Retinal pigment epithelial cell (primary cell): ENCODE measurements at places on chromosomes 16 and 17.

DNA sequence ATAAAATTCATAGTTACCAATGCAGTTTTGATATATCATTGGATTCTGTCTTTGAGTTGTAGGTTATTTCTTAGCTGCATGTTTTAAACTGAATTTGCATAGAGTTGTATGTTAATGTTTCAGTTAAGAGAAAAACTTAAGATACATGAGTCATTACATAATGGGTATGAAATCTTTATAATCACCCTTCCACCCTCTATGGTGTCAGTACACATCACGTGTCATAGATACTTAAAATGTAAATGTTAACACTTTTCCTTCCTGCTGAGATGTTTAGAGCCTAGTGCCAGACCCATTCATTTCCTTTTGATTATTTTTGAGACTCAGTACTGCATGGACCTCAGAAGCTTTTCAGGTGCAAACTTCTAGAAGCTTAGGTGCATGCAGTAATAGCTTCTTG is 20.5 kb downstream of the ZNF207 start:
- no peak for DNase-seq

DNA sequence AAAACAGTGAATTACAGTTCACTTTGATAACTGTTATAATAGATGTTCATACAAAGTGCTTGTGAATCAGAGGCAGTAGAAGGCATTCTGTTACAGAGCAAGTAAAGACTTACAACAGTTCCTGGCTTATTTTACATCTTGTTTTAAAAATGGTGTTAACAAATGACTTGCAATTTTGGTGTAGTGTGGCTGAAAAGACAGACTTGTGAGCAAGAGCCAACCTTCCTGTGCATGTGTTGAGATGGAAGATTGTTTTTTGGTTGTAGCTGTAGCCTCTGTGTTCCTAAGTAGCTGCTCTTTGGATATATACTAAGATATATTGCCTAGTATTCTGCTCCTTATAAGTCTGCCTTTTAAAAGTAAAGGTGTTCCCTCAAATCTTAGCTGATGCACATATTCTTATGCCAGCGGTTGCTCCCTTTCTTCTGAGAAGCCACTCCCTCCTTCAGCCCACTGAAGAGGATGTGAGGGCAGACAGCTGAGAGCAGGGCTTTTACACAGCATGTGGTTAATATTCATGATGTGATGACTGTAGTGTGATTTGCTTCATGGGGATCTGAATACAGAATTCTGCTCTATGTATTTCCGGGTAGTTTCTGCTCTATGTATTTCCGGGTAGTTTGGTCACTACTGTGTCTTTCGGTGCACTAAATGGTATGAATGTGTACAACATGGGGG is 182.3 kb downstream of the PHKB start:
- no peak for DNase-seq

- no peak for DNase-seq
These were observed 16.6 kb downstream of the COPS3 start for GRCh38 chr17:17264430-17264829.

GRCh38 chr17:15782866-15783265 is 50.8 kb downstream of the TBC1D26 start:
- peak; percentile 9 for DNase-seq

- DNase-seq: no peak
These were observed 164.4 kb upstream of the GSE1 start for GRCh38 chr16:85448557-85449190.

DNA sequence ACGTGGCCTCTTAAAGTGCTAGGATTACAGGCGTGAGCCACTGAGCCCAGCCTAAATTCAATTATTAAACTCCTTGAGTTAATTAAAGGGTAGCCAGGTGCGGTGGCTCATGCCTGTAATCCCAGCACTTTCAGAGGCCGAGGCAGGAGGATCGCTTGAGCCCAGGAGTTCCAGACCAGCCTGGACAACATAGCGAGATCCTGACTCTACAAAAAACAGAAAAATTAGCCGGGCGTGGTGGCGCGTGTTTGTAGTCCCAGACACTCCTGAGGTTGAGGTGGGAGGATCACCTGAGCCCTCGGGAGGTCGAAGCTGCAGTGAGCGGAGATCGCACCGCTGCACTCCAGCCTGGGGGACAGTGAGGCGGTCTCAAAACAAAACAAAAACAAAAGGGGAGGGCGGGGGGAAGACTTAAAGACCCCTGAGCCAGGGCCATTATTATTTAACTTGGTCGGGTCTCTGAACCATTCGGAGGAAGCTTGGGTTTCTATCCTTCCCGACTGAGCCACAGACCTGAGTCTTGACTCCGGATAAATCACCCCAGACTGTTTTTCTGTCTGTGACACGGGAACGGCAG is 19.5 kb downstream of the BCL7C start:
- DNase-seq: no peak

DNA sequence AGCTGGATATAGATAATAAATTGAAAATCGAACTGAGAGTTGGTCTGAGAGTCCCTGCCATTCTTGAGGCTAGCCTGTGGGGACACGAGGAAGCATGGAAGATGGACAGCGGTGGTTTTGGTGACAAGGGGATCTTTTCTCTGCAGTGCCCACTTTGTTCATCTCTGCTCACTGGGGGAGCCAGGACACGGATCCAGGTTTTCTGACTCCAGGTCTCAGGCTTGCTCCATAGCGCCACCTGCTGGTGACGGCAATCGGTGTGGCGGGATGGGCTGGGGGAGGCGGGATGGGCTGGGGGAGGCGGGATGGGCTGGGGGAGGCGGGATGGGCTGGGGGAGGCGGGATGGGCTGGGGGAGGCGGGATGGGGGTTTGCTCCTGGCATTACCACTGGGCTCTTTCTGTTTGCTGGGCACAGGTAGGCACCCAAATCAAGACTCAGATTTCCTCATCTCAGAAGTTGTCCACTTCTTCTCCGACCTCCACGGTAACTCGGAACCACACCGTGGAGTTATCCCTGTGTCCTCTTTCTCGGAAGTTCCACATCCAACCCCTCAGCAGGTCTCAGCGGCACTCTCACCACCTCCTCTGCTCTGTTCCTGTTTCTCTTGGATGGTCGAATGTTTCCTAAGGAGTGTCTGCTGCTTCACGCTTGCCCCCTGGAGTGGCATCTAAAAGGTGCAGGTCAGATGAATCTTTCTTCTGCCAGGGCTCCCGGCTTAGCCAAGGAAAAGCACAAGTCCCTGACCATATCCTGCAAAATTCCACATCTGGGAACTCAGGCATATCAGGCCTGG is 142.4 kb downstream of the CYLD start:
- DNase-seq: no peak

- no peak for DNase-seq
These were observed 4.0 kb upstream of the TMEM88 start for GRCh38 chr17:7850701-7851437.

- no peak for DNase-seq
These were observed 677 bp downstream of the CBX1 start for GRCh38 chr17:48100591-48101011.

DNA sequence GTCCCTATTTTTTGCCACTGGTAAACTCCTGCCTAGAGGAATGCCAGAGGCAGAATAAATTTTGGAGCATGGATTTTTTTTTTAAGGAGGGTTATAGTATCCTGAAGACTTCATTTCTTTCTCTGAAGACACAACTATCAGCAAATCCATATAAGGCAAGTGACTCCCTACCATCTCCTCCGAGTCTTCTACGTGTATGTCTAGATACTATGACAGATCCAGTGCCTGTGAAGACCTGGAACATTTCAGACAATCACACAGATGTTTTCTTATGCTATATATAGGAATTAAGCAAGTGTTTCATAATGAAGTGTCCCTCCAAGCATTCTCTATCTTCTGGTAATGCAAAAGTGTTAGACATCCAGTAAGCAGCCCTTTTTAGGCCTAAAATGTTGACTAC is 255.5 kb upstream of the TBX2 start:
- DNase-seq: no peak

DNA sequence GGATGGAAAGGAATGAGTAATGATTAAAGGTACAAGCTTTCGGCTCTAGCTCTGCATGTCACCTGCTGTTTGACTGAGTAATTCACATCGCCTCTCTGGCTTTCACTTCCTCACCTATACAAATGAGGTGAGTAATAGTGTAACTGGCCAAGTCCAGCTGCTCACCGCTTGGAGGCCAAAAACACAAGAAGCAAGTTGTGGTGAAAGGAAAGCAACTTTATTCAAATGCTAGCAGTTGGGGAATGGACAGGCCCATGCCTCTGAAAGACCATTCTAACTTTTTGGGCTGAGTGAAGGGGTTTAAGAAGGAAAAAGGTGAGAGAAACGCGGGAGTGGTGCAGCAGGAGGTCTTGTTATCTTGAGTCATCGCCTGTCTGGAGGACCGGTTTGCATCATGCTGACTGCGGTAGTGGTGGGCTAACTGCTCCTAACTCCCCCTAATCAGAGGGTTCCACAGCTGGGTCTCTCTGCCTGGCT is 45.7 kb upstream of the CSNK2A2 start:
- no peak for DNase-seq

DNA sequence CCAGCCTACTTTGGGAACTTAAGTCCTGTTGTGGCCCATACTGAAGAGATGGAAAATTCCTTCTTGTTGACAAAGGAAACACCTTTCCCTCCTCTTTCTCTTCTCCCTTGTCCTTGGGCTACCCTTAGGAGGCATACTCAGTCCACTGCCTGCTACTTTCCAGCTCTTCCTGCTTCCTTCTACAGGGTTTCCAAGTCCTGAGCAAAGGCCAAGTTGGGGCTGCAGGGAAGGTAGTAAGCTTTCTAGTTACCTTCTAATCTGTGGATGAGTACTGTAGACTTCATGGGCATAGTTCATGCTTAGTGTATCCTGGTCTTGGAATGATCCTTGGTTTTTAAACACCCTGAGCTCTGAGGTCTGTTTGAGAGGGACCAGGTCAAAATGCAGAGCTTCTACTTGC is 299.2 kb upstream of the MAF start:
- DNase-seq: no peak

DNA sequence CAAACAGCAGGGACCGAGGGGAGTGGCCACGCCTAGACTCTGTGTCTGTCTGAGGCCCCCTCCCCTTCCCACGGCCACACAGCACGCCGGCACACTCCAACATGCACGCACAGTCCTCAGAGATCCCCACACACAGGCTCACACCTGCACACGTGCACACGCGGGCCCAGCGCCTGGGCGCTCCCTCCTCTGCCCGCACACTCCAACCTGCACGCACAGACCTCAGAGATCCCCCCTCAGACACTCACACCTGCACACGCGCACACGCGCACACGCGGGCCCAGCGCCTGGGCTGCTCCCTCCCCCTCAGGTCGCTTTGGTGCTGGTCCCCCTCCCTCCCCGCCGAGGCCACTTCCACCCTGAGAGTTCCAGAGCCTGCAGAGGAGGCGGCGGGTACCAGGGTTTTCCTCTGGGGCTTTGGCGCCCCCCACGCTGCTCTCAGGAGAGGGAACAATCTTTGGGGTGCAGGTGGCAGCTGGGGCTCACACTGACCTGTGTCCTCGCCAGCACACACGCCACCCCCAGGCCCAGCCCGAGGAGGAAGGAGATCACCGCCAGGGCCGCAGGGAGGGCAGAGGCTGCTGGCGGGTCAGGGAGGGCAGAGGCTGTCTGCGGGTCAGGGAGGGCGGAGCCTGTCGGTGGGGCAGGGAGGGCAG is 1.6 kb downstream of the CD7 start:
- no peak for DNase-seq

DNA sequence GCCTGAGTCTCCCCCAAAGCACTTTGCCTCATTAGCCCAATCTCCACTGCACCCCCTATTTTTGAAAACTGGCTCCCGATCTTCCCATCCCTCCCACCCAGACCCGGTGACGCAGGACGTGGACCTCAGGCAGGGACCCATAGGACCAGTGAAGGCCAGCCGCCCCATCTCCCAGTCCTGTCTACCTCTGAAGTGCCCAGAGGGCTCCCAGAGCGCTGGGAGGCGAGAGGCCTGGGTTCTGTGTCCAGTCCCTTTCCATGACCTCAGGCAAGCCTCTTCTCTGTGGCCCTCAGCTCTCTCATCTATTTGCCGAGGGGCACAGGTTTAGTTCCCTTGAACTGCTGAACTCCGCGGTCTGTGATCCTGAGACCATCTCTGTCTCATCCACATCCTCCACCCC is 714 bp downstream of the TNS4 start:
- DNase-seq: no peak

DNA sequence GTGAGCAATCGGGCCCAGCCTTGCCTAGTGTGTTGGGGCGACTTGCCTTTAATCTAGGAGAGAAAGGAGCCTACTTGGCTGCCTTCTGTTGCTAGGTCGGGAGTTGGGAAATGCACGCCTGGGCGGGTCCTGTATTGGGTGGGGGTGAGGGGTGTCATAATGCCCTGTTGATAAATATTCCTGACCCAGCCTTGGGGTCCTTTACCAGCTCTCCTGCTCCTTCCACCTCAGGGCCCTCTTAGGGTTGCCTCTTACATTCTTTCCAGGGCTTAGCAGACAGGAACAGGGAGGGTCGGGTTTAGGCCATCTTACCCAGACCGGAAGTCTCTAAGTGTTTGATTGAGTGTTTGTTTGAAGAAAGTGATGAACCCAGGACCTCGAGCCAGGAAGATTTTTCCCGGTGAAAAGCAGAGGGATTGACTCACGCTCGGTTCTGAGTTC is 112.9 kb downstream of the SEC14L1 start:
- DNase-seq: no peak

- DNase-seq: no peak
These were observed 33.0 kb downstream of the C16orf54 start for GRCh38 chr16:29712809-29713208.

GRCh38 chr16:13997933-13998332 is 73.2 kb upstream of the MRTFB start:
- no peak for DNase-seq

DNA sequence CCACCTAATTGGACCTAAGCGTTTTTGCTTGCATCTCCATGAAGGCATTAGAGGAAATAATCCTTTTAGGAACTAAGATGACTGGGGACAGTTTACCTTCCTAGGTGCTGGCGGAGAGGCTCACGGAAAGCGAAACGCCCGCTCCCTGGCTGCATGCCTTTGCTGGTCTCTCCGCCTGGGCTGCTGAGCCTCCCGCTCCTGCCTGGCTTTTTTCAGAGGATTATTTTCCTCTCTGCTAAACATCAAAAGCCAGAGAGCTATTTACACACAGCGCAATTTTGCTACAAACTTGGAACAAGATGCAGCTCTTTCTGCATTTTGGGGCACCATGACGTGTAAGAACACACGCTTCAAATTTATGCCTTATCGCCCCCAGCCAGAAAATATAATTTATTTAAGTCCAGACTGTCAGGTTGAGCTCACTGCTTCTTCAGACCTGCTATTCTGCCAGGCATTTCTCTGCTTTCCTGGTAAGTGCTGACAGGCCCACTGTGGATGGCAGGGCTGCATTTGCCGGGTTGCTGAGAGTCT is 124.4 kb downstream of the SPACA3 start:
- no peak for DNase-seq

DNA sequence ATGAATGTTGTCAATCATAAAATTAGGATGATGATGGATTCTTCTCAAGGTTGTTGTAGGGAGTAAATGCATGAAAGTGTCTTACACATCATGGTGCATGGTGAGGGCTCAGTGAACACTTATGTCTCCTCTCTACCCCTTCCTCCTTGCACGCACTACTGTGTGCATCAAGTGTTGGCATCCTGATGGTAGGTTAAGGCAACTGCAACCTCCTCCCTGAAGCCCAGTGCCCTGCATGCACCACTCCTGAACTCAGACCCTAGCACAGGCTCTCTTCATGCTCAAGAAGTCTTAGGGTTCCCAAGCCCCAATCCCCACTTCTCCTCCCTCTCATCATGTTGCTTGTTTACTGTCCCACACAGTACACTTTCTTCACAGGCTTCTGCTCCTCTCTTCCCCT is 105.8 kb upstream of the DNAH9 start:
- no peak for DNase-seq

- DNase-seq: peak; percentile 60
These were observed 67.3 kb upstream of the PLCG2 start for GRCh38 chr16:81711657-81712319.

- DNase-seq: no peak
These were observed 1.1 kb upstream of the HS3ST4 start for GRCh38 chr16:25690552-25691143.
